ENCODE measurements at places on chromosomes 2 and 18.

DNA sequence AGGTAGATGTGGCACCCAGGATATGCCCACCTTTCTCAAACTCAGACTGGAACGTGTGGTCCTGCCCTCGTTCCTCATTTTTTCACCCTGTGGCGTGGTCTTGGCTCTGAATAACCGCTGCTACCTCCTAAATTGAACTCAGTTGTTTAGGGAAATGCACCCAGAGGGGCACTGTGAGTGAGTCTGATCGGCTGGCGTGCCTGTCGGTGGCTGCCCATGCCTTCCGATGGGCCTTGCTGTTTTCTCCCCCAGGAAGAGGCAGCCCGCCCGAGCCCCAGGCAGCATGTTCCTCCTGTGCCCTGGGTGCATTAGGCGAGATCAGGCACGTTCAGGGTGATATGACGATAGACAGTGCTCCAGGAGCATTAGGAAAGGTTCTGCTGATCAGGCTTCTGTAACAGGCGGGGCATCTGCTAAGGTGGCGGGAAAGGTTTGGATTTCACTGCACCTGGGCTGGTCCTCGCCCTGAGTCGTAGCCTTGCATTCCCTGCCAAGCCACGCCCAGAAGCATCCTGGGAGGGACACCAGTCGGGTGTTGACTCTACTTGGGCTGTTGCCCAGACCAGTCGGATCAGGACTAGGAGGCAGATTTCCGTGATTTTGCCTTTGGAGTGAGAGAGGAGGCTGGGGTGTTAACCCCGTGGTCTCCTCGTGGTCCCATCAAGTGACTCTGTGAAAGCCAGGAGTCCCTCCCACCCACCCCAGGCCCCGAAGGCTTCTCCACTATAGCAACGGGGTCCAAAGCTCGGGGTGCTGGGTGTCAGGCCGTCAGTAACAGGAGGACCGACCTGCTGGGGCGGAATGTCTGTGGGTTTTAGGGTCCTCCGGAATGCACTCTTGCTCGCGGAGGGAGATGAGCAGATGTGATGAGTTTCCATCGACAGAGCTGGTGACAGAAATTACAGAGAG is 75.1 kb downstream of the SH3BP4 start:
- DNase-seq = peak; percentile 72

GRCh38 chr18:79741362-79741700 is 56.4 kb upstream of the KCNG2 start:
- DNase-seq = no peak

DNA sequence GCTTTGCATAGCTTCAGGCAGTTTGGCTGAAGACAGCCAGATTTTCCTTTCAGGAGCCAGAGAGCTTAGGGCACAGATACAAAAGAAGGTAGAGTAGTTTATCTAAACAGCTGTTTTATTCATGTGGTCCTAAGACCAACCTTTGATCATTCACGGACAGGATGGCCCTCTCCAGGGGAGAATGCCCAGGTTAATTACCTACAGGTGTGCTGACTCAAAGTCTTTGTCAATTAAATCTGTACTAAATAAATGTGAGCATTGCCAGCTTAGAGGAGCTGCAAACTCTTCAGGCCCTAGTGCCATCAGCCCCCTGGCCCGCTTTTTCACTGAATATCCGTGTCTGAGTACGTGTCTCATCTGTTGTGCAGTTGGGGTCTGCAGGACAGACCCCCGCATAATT is 554.7 kb downstream of the NUP35 start:
- DNase-seq = no peak

DNA sequence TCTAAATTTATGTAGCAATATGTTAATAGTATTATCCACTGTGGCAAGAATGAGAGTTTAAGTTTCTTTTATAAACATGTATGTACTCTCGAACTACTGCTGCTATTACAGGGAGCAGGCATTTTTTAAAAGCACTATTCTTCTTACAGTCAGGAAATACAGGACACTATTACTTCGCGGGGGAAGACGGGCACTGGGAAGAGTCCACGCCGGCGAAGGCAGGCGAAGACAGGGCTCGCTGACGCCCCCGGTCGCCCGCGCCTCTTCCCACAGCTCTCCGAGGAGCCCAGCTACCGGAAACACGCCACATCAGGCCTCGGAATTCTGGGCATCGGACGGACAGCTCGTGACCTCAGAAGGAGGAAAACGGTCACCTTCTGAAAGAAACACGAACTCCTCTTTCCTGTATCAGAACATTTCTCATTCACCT is 90.2 kb downstream of the FAM161A start:
- peak; percentile 89 for DNase-seq

DNA sequence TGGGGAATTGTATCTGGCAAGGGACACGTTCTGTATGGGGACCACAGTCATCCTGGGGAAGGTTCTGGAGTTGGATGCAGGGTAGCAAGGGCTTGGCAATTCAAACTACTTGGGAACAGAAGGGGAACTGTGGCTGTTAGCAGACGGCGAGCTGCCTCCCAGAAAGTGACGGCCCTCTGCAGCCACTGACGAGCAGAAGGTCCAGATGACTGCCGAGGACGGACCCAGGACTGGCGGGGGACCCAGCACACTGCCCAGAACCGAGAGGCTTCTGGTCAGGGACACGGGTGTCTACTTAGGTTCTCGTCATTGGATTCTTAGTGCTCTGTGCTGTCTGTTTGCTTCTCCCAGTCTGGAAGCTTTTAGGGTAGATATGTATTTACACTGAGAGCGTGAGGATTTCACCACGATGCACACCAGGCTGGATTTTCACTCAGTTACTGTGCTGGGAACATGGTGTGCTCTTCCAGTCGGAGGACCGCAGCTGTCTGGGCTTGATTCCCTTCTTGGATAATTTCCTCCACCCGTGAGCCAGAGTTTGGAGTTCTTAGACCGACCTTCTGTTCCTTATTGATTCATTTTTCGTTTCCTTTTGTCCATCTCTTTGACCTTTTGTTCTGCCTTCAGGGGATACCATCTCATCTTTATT is 13.4 kb downstream of the GPR35 start:
- peak; percentile 12 for DNase-seq

GRCh38 chr2:78237704-78238103 is 715.5 kb upstream of the LRRTM4 start:
- DNase-seq = no peak
